ENCODE measurements at places on chromosomes 7 and 10.

GRCh38 chr10:77784856-77785255 is 141.7 kb downstream of the DLG5 start:
- no peak for DNase-seq

- no peak for DNase-seq
These were observed 161.3 kb downstream of the CUX1 start for GRCh38 chr7:101978683-101979082.

DNA sequence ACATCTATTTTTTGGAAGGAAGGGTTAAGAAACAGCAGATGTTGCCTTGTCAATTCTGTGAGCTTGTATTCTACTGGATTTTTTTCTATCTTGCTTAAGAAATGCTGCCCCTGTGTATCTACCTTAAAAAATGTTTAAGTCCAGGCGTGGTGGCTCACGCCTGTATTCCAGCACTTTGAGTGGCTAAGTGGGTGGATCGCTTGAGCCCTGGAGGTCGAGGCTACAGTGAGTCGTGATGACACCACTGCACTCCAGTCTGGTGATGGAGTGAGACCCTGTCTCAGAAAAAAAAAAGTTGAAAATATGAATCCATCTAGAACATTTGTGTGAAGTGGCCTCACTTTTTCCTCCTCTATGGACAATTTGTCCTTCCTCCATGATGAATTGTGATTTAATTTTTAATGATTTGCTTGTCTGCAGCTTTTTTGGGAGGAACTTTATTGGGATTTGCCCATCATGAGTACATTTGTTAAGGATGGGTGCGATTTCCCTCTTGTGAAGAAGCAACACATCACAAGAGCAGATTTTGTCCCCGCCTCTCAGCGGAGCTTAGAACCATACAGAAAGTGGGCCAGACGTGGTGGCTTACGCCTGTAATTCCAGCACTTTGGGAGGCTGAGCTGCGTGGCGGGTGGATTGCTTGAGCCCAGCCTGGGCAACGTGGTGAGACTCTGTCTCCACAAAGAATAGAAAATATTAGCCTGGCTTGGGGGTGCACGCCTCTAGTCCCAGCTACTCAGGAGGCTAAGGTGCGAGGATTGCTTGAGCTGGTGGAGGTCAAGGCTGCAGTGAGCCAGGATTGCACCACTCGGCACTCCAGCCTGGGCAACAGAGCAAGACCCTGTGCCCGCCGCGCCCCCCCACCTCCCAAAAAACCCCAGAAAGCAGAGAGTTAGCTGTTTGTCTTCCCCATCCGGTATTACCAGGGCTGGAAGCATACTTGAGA is 57.7 kb downstream of the DNAJB6 start:
- no peak for DNase-seq

- no peak for DNase-seq
These were observed 44.9 kb downstream of the ANXA8 start for GRCh38 chr10:47438857-47439474.

- DNase-seq, result no peak
These were observed 180.3 kb upstream of the GRB10 start for GRCh38 chr7:50962962-50963374.

GRCh38 chr7:139626817-139627216 is 103.3 kb downstream of the CLEC2L start:
- DNase-seq, result no peak

DNA sequence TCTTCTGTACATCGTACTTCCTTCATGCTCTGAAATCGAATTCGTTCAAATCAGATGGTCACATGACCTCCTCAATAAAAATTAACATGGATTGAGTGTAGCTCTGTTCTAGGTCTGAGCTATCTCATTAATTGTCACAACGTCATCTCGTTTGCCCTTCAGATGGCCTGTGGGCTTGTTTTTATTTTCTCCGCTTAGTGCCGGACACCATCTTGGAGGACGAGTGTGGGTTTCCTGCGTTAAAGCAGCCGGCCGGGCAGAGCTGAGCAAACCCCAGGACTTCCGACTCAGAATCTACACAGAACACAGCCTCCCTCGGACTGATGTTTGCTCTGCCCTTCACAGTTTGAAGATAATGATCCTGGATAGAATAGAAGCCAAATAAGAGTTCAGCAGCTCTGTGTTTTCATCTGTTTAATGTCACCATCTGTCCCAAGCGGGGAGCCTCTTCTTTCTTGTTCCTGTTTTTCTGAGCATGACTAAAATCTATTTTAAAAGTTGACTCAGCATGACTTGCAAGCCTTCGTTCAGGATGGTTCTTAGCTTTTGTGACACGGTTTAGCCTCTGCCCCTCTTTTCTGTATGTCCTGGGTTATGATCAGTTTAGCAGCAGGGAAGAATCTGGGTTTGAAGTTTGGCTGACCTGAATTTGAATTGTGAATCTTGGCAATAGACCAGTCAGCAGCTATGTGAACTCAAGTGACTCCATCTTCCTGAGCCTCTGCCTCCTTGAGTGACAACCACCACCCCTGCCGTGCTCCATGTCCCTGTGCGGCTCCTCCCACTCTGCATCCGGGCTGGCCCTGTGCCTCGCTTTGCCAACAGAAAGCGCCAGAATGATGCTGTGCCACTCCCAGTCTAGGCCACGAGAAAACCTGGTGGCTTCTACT is 30.6 kb upstream of the GALNTL5 start:
- no peak for DNase-seq

DNA sequence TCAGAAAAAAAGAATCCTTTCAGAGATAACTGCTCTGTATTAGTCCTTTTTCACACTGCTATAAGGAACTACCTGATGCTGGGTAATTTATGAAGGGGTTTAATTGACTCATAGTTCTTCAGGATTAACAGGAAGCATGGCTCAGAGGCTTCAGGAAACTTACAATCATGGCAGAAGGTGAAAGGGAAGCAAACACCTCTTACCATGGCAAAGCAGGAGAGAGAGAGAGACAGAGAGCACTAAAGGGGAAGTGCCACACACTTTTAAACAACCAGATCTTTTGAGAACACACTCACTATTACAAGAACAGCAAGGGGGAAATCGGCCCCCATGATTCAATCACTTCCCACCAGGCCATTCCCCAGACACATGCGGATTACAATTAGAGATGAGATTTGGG is 114.2 kb downstream of the TES start:
- no peak for DNase-seq

DNA sequence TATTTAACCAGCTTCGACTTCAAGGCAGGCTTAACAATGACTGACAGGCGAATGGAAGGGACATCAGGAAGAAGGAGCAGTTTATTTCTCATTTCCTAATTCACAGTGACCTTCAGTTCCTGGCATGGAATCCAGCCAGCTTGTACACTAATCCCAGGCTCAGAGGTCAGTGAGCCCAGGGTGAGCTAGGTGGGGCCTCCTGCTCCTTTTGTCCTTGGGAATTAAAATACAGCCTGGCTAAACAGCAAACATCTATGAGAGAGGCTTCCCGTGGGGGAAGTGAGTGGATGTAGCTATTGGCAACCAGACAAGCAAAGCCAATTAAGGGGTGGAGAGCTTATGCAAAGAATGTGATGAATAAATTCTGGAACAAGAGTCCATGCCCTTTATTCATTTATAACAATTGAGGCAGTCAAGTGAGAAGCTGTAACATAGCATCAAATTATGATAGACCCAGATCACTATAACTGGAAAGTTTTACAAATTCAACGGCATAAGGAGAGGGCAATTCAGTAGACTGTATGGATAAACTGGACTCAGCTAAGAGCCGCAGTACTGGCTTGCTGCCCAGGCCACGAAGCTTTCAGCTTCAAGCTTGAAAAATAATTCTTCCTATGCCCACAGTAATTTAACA is 57.1 kb downstream of the STK17A start:
- DNase-seq, result no peak

DNA sequence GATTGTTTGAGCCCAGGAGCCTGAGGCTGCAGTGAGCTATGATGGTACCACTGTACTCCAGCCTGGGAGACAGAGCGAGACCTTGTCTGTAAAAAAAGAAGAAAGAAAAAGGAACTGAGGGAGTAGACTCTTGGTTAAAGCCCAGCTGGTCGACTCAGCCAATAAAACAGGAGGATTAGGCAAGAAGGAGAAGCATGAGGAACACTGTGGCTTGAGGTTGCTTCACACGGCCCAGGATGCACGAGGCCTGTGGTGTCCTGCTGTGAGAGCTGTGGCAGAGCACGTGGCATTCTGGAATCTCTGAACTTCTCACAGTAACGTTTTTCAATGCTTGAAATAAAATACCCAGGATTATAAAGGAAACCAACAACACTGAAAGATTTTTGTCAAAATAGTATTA is 93.3 kb downstream of the CUL2 start:
- no peak for DNase-seq

DNA sequence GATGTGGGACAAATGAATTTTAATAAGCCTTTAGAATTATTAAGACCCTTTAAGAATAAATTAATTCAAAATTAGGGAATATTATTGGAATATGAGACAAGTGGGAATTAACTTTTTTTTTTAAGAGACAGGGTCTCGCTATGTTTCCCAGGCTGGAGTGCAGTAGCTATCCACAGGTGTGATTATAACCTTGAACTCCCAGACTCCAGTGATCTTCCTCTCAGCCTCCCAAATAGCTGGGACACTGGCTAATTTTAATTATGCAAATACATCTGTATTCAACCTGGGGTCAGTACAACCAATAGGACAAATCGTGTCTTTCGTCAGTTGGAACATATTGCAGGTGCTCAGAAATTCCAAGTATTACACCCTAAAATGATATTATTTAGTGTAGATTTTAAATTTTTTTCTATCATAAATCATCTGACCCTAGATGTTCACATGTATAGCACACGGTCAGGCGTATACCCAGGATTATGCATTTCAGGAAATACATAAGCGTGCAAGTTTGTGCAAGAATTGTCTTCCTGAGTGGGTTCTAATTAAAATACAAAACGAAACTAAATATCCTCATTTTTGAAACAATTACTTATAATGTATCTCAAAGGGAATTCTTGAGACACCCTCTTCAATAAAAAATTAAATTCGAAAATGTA is 1.2 kb downstream of the NT5C3A start:
- no peak for DNase-seq

DNA sequence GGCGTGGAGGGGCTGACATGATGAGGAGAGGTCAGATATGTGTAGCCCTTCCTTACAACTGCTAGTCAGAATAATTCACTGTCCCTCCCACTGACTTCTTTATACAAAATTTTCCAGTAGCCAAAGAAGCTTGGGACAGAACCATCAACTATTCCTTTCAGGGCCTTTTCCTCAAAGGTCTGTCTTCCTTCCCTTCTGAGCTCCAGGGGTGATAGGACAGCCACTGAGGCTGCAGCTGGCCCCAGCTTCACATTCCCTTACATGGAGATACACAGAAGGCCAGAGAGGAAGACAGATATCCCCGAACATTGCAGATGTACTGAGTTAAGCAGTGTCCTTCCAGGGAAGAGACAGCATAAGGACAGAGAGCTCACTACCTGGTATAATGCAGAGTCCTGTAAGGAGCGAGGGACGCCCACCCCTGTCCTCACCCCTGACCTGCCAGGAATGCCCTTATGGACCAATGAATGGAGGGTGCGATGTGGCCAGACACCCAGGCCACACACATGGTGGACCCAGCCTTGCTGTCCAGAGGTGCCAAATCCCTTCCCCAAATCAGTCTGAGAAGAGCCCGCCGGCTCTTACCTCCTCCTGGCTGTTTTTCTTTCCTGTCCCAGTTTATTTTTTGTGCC is 754.7 kb downstream of the GRID1 start:
- DNase-seq, result no peak

- no peak for DNase-seq
These were observed 287.5 kb downstream of the GRID1 start for GRCh38 chr10:86079088-86079487.

DNA sequence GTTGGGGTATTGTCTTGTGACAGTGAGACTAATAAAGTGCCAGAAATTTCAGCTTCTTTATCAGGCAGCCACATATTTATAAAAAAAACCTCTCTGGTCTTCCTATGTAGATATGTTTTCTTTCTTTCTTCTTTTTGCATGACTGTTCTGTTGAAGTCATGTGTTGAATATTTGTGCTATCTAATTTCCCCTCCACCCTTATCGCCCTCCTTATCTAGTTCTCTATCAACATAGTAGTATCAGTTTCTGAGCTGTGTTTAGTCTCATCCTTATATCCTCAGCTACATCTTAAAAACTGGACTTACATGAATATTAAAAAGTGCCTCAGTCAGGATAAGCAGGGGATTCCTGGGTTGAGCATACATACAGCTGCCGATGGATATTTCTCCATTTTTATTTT is 53.9 kb downstream of the SEMA3D start:
- no peak for DNase-seq

GRCh38 chr10:114538181-114538906 is 119.7 kb downstream of the ABLIM1 start:
- no peak for DNase-seq

DNA sequence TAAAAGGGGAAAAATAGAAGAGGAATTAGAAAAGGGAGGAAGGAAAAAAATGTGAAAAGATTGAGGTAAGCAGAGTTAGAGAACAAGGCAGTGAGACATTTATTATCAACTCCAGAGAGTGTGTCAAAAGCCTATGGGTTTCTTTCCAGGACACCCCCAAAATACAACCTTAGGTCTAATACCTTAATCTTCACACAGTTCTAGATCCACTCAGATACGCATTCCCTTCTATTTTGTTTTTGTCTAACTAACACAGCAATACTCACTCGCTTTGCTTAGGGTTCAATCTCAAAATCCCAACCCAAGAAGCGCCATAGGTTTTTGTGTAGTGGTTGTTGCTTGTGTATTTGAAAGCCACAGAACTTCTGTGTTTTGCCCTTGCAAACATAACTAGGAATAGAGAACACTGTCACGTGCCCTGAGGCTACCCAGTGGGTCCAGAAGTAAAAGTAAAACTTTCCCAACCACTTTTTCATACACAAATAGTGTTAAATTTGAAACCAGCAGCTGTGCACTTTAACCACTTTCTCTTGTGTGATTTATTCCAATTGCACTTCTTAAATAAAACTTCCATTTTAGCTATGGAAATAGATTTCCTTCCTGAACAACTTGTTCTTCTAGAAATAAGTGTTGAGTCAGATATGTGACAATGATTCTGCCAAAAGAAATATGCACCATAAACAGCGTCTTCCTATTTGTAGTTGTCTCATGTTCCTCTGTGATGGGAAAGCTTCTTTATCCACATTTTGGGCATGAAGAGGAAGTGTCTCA is 414.7 kb upstream of the GHITM start:
- DNase-seq, result no peak

DNA sequence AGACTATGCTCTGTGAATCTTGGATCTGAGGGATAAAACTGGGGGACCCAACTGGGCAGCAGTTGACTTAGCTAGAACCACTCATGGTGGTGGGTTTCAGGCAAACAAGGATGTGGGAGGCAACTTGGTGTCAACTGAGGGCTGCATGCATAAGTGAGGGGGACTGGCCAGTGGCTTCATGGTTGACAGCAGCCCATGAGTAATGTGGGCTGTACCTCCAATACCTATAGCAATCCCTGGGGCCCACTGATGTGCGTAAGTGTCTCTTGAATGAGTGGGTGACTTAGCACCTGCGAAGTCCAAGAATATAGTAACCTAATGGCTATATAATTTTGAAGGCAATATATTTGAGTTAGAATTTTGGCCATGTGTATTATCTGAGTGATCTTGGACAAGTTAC is 13.7 kb upstream of the MAP3K8 start:
- no peak for DNase-seq

DNA sequence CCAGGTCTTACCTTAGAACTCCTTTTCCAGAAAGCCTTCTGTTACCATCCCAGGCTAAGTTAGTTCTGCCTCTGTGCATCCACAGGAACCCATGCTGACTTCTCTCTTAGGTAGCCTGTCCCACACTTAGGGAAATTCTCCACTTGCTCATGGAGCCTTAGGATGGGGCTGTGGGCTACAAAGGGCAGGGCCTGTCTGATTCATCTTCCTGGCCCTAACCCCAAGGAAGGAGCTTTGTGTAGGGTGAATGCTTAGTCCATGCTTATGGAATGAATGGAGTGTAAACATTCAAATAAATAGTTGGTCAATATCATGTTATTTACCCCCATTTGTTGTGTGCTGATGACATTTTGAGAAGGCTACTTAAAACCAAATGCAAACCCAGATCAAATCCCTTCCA is 54.7 kb downstream of the EMX2 start:
- no peak for DNase-seq

Measured in stimulated activated CD8-positive, alpha-beta memory T cell treated with anti-CD3 and anti-CD28 coated beads, Interleukin-7, amount 100 ng/mL, for 4 hours (primary cell).